ENCODE measurements at places on chromosomes 2 and 18.
A peak's percentile ranks its signal among the peaks of the same experiment; 100 is the strongest.

- no peak for DNase-seq
Observed at GRCh38 chr2:240598311-240598911, 11.9 kb downstream of the CAPN10 start.

DNA sequence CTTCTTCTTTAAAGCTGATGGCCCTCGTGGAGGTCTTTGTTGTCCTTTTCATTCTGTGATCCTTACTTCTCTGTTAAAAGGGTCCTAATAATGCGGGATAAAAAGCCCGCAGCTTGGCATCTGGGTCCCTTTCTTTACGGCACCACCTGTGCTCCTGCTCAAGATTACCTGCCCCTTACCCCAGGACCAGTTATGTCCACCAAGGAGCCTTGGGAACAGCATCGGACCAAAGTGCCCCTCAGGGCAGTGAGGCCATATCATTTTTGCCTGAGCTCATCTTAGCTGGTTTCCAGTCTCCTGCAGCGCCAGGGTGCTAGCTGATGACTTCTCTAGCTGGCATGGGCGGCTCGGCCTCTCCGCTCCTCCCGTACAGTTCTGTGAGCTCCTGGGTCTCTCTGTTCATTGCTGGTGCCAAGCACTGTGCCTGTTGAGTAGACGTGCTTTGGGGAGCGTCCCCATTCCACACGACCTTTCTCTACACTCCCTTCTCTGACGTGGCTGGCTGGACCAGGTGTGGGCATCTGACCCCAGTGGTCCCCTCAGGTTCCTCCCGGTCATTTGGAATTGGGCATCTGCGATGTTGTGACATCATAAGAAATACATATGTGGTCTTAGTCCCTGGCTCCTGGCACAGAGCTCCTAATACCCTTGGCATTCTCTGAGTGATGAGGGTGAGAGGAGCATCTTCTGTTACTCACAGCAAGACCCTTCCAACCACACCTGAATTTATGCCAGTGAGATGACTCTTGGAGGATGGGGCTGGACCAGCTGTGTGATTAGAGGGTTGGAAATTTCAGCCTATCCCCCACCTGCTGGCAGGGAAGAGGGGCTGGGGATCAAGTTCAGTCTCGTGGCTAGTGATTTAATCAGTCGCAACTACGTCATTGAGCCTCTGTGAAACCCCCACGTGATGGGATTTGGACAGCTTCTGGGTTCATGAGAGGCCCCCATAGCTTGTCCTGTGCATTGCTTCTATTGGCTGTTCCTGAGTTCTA lies 134.2 kb upstream of the HS6ST1 start:
- DNase-seq = no peak

DNA sequence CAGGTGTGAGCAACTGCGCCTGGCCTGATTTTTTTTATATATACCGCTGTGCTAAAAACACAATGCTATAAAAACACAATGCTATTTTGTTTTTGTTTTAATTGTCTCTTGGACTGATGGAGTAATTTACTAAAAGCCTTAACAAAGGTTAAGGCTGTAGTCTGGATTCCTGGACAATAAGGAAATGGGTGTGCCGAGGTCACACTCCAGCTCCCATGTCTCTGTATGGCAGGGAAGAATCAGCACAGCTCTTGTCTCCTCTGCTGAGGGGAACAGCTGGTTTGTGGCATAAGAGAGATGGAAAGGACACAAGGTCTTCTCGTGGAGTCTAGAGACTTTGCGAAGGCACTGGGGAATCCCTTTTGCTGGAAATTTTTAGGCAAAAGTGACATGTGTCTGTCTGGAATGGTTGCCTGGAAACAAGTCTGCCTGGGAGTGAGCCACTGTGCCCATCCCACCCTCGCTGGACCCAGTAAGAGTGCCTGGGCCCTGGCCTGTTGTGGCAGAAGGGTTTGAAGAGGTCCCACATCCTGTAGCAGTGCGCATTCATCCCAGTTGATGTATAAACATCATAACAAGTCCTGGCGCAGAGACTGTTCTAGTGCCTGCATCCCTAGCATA lies 73.1 kb downstream of the MAPK4 start:
- no peak for DNase-seq

DNA sequence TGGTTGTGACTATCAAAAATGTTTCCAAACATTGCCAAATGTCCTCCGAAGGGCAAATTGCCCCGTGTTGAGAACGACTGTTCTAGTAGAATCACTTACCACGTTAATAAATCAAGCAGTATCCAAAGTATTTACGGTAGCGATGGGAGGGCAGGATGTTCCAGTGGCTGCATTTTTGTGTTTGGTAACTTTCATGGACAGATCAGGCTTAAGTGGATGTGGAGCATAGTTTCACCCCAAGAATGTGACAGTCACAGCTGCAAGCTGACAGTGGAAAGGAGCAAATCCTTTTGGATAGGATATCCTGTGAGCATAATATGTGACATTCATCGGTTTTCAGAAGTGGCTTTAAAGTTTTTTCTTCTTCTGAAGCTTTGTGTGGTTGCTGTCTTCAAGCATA lies 46.3 kb upstream of the DARS1 start:
- DNase-seq = no peak

GRCh38 chr2:209977386-209978239 lies 24.8 kb upstream of the RPE start:
- peak; percentile 71 for DNase-seq

DNA sequence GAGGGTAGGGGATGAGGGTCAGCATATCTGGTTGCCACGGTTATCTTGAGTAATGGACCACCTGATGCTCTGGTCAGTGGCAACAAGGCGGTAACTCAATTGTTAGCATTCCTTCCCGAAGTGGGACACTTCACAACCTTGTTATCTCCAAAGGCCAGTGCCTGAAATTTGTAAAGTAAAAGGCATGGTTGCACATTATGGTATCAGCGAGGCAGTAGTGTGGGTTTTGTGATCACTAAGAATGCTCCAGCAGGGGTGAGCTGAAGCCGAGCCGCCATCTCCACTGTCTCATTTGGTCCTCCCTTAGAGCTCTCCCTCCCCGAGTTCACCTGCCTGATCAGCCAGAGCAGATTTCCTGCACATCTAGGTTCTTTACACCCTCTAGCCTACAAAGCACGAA lies 50.5 kb upstream of the LGALSL start:
- no peak for DNase-seq

Data from hematopoietic multipotent progenitor cell treated with erythropoietin and hydrocortisone succinate and interleukin-3 and kit ligand, for 8 days (in vitro differentiated cells).